ENCODE measurements at places on chromosomes 5 and 9.

- no peak for ATAC-seq
Measured at GRCh38 chr5:31607546-31607945, 31.4 kb upstream of the PDZD2 start.

GRCh38 chr5:119470105-119470763 is 17.9 kb downstream of the HSD17B4 start:
- no peak for ATAC-seq

DNA sequence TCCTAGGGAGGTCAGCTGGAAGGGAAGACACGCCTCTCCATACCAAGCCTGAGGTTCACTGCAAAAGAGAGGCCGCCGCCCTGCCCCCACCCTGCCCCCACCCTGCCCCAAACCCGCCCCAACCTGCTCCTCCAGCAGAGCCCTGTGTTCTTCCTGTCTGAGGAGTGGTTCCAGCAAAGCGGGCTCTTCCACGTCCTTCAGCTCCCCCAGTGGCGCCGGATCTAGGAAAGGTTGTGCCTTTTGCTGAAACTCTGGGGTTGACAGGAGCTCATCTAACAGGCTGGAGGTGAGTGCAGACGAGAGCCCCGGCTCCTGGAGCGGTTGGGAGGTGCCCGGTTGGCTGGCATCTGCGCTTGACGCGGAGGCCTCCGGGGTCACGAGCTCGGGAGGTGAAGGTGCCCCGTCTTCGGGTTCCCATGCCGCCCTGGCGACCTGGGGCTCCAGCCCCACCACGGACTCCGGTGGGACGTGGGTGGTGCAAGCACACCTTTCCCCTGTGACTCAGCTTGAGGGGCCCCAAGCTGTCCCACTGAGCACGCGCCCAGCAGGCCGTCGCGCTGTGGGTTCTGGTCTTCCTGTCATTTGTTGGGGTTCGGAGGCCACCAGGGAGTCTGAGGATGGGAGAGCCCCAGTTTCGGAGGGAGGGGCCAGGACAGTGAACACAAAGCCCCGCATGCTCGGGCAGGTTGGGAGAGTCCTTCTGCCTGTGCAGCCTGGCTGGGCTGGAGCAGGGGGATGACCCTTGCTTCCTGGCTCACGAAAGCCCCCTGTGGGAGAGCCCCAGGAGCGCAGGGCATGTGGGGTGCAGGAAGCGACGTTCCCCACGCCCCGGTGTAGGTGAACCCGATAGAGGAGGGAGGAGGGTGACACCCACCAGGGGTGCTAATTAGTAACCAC is 1467.1 kb downstream of the FOXD4L5 start:
- ATAC-seq: peak; percentile 54

GRCh38 chr5:140093179-140093578 is 20.7 kb upstream of the PURA start:
- no peak for ATAC-seq

DNA sequence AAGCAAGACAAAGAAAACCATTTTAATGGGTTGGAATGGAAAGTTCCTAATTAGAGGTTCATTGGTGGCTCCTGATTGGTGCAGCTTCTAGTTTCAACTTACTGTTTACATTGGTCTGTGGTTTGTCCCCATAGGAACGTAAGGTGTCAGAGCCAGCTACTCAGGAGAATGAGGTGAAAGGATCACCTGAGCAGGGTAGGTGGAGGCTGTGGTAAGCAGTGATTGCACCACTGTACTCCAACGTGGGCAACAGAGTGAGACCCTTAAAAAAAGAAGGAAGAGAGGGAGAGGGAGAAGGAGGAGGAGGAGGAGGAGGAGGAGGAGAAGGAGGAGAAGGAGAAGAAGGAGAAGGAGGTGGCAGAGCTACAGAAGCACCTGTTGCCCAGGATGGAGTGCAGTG is 30.4 kb downstream of the KCNIP1 start:
- no peak for ATAC-seq

DNA sequence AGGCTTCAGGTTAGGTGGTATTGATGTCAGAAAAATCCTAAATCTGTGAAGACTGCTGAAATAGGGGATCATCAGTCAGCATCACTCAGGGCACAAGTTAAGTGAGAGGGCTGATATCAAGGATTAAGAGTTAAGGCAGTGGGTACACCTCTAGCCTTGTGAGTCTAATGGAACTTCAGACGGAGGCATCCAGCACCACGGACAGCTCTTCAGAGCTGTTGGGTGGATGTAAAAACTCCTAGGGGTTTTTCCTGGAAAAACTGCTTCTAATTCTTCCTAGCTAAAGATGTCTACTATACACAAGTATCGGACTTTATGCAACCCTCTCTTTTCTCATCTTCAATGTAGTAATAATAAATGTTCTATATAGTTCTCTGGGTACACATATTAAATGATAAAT is 165.9 kb downstream of the SH3GL2 start:
- no peak for ATAC-seq

DNA sequence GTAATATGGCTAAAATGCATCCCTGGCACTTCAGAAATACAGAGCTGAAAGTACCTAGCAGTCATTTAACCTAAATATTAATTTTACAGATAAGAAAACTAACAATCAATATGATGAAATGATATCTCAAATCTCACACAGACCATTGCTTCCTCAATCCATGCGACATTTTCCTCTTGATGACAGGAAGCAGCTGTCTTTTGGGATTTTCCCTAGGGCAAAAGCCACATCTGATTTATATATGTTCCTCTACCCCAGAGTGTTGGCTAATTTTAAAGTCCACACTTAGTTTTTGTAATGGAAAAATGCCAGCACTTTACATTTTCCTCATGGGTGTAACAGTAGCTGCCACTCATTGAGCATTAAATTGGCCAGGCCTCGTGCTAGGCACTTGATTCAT is 47.7 kb upstream of the ITGA1 start:
- ATAC-seq: no peak

DNA sequence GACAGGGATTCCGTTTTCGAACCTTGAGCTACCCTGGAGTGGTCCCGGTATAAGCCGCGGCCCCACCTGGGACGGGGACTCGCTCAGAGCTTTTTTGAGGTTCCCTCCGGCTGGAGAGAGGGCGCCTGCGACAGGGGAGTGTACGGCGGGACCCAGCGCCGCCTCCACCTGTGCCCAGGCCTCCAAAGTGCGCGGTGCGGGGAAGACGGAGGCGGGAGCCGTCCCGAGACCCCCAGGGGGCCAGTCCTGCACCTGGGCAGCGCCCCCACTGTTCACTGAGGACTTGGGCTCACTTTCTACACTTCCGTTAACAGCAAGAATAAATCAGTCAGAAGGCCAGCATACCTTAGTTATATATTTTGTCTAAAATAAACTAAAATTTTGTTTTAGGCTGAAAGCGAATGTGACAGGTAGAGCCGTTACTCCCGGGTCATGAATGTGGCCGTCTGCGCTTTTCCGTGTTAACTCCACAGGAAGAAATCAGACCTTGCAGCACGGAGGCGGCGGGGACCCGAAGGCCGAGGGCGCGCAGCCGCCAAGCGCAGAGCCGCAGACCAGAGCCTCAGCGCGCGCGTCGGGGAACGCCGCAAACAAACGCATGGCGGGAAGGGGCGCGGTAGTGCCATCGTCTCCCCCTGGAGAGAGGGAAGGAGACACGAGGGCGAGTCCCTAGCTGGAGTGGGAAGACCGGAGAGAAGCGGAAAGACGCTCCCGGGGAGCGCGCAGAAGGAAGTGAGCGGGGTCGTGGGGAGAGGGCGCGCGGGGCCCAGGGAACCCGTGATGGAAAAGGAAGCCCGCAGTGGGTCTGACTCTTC is 14.1 kb downstream of the TRIM7 start:
- ATAC-seq: peak; percentile 23
